Thoracic aorta (tissue), 2 donors: ENCODE measurements at places on chromosomes 11 and 22. TPM values are rescaled to one million over a fixed set of nuclear protein-coding genes. Genes with fewer than 3 reads are reported as not detected.

Gene GGT5
- total RNA-seq = 81.3 TPM

DNA sequence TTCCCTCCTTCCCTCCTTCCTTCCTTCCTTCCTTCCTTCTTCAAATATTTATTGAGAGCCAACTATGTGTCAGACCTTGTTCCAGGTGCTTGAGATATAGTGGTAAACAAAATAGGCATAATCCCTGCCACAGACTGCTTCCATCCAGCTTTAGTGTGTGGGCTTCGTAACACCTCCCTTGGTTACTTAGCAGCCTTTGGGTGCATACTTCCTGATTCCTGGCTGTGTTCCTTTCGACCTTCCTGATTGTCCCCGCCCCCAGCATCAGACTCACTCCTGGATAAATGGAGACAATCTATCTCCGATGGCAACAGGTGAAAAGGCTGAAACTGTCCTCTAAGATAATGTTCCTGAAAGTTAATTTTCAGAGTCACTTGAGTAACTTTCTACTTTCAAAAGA lies 13.5 kb downstream of the CCDC81 start:
- H3K4me3 ChIP-seq = no peak overlapping the region
- H3K27me3 ChIP-seq = no peaks in the 10 kb centered on the region
- H3K4me1 ChIP-seq = no peaks in the 10 kb centered on the region
- no peak overlapping the region for H3K27ac ChIP-seq
- no peak for DNase-seq

DNA sequence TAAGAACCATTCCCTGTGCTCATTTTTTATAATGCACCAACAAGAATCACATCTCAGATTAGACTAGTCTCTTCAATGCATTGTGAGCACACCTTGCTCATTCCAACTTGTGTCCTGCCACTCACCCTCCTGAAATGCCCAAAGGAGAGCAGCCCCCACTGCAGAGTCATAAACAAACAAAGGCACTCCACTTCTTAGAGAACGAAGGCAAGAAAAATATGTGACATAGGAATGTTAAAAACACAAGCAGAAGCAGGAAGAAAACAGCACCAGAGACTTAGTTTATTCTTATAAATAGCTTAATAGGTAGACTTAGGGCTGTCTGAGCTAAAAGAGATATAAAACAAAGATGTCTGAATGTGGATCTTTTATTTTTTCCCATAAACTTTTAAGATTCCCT lies 57.2 kb downstream of the GUCY1A2 start:
- DNase-seq = no peak
- no peaks in the 10 kb centered on the region for H3K36me3 ChIP-seq
- no peaks in the 10 kb centered on the region for H3K4me1 ChIP-seq
- H3K4me3 ChIP-seq = no peak overlapping the region
- no peaks in the 10 kb centered on the region for H3K27me3 ChIP-seq

- no peak overlapping the region for H3K27ac ChIP-seq
- H3K27me3 ChIP-seq = no peaks in the 10 kb centered on the region
- no peak overlapping the region for H3K4me3 ChIP-seq
Observed at GRCh38 chr22:45201678-45202332, 38.1 kb downstream of the NUP50 start.

GRCh38 chr11:120316880-120317688 lies 8.0 kb upstream of the TLCD5 start:
- H3K4me1 ChIP-seq = peaks cover 11% of the 10 kb centered on the region
- peak overlapping the region; percentile 48 for H3K4me3 ChIP-seq
- no peaks in the 10 kb centered on the region for H3K27me3 ChIP-seq
- H3K36me3 ChIP-seq = no peaks in the 10 kb centered on the region

GRCh38 chr11:1371026-1371325 lies 18.8 kb upstream of the BRSK2 start:
- no peaks in the 10 kb centered on the region for H3K36me3 ChIP-seq
- H3K27ac ChIP-seq = no peak overlapping the region
- no peaks in the 10 kb centered on the region for H3K4me1 ChIP-seq
- DNase-seq = no peak
- no peaks in the 10 kb centered on the region for H3K27me3 ChIP-seq
- H3K4me3 ChIP-seq = no peak overlapping the region

DNA sequence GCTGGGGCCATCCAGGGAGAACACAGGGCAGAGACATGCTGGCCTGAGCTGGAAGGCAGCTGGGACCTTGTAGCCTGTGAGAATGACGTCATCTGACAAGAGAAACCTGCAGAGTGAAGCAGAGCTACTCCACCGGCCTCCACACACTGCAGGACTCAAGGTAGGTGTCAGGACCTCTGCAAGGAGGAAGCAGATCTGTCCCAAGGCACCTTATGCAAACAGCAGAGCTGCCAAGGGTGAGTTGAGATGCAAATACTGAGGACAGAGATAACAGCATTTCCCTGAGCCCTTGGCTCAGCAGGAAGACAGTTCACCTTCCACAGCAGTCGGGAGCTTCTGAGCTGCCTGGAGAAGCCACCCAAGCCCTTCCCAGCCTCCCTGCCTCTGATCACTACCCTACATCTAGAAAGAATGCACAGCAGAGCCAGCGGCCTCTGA lies 51.9 kb upstream of the IGSF9B start:
- H3K4me1 ChIP-seq = peaks cover 10% of the 10 kb centered on the region
- H3K4me3 ChIP-seq = no peak overlapping the region
- no peaks in the 10 kb centered on the region for H3K36me3 ChIP-seq
- H3K27me3 ChIP-seq = no peaks in the 10 kb centered on the region

DNA sequence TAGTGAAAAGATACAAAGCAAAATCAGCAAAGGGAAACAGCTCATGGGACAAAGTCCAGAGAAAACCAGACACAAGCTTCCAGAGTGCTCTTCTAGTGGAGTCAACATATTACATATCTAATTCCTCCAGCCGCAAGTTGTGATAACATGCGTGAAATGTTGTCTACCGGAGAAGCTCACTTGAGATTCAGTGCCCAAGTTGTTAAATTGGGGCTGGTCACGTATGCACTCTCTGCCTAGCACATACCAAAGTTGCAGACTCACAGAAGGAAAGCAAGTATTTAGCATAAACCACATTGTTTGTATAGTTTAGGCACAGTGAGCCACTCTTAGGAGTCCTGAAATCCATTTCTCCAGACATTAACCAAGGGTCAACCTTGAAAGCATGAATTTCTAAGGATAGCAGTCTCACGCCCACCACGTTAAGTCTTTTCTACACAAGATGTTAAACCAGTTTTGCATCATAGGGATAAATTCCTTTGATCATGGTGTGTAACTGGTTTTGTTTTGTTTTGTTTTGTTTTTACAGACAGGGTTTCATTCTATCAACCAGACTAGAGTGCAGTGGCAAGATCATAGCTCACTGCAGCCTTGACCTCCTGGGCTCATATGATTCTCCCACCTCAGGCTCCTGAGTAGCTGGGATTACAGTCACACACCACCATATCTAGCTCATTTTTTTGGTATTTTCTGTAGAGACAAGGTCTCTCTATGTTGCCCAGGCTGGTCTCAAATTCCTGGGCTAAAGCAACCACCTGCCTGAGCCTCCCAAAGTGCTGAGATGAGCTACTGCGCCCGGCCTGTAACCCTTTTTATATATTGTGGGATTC lies 39.5 kb upstream of the EP300 start:
- no peak for DNase-seq
- H3K36me3 ChIP-seq = no peaks in the 10 kb centered on the region
- H3K27ac ChIP-seq = no peak overlapping the region
- H3K4me1 ChIP-seq = peaks cover 7% of the 10 kb centered on the region
- no peaks in the 10 kb centered on the region for H3K27me3 ChIP-seq

DNA sequence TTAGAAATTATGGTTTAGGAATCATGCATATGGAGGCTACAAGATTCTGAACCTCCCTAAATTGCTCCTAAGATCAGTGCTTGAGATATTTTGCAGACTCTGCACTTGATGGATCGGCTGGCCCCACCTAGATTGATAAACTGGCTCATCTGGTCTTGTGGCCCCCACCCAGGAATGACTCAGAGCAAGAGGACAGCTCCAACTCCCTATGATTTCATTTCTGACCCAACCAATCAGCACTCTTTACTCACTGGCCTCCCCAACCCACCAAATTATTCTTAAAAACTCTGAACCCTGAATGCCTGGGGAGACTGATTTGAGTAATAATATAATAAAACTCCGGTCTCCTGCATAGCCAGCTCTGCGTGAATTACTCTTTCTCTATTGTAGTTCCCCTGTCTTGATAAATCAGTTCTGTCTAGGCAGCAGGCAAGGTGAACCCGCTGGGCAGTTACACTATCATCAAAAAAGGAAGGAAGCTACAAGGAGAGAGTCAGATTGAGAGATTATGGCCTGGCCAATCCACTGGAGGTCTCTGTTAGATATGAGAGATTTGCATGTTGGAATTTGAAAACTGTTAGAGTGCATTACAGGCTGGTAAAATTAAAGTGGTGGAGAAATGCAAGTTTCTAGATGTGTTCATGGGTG lies 245.8 kb downstream of the CSNK2A3 start:
- no peak overlapping the region for H3K4me3 ChIP-seq
- DNase-seq = no peak
- no peaks in the 10 kb centered on the region for H3K27me3 ChIP-seq
- no peaks in the 10 kb centered on the region for H3K36me3 ChIP-seq
- no peaks in the 10 kb centered on the region for H3K4me1 ChIP-seq
- H3K27ac ChIP-seq = no peak overlapping the region

GRCh38 chr11:11806586-11806985 lies 35.2 kb upstream of the USP47 start:
- H3K4me3 ChIP-seq = no peak overlapping the region
- H3K27ac ChIP-seq = no peak overlapping the region
- H3K36me3 ChIP-seq = no peaks in the 10 kb centered on the region
- H3K27me3 ChIP-seq = no peaks in the 10 kb centered on the region
- peaks cover 12% of the 10 kb centered on the region for H3K4me1 ChIP-seq
- no peak for DNase-seq

Gene OR51L1
- not detected for total RNA-seq

GRCh38 chr11:17760102-17761029 lies 25.8 kb downstream of the KCNC1 start:
- no peaks in the 10 kb centered on the region for H3K36me3 ChIP-seq
- no peaks in the 10 kb centered on the region for H3K27me3 ChIP-seq
- no peak overlapping the region for H3K27ac ChIP-seq
- DNase-seq = no peak

DNA sequence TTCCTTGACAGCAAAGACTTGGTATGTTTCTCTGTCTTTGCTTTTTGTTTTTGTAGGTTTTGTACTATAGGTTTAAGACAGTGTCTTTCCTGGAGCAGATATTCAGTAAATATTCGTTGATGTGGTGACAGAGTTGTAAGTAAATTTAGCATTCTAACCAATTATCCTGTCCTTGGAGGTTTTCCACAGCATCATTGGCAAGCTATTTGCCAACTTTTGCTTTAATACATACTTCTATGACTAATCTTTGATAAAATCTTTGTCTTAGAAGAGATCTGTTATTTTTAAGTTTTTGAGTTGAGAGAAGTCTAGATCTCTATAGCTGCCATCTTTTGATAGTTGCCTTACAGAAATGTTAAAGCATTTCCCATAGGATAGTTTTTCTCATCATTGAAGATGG lies 3.8 kb downstream of the USP47 start:
- DNase-seq = no peak
- no peaks in the 10 kb centered on the region for H3K36me3 ChIP-seq
- H3K27ac ChIP-seq = peak overlapping the region; percentile 19
- peaks cover 70% of the 10 kb centered on the region for H3K4me1 ChIP-seq
- no peak overlapping the region for H3K4me3 ChIP-seq

Gene MIAT
- 0.81 TPM for total RNA-seq

GRCh38 chr22:30422481-30423300 lies 2.9 kb upstream of the MTFP1 start:
- peaks cover 13% of the 10 kb centered on the region for H3K36me3 ChIP-seq
- H3K4me3 ChIP-seq = peak overlapping the region; percentile 83
- DNase-seq = peak; percentile 72
- H3K27ac ChIP-seq = peak overlapping the region; percentile 97
- H3K27me3 ChIP-seq = no peaks in the 10 kb centered on the region

DNA sequence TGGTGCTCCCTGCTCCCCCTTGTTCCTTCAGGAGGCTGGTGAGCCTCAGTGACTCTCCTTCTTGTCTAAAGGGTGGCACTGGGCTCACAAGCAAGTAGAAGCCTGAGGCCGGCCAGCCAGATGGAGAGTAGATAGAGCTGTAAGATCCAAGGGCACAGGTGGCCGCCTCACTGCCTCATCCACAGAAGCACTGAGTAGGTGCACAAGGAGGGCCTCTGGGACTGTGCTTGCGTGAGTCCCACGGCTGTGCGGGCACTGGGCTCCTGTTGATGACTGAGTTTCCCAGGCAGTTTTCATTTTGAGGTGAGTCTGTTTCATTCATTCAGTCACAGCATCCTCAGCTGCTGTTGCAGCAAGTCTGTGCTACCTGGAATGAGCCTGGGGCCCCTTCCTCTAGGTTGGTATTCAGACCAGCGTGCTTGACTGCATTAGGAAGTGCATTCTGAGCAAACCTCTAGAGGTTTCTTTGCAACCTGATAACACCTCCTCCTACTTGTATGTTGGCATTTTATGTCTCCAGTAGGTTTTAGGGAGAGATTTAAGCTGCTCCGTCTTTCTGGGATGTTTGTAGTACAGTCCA lies 184.0 kb downstream of the TBC1D22A start:
- H3K27ac ChIP-seq = no peak overlapping the region
- H3K4me3 ChIP-seq = no peak overlapping the region
- H3K4me1 ChIP-seq = no peaks in the 10 kb centered on the region
- no peaks in the 10 kb centered on the region for H3K27me3 ChIP-seq

GRCh38 chr11:104163100-104164027 lies 583 bp downstream of the PDGFD start:
- peak; percentile 5 for DNase-seq
- H3K27ac ChIP-seq = peak overlapping the region; percentile 74
- peaks cover 7% of the 10 kb centered on the region for H3K4me1 ChIP-seq
- peak overlapping the region; percentile 75 for H3K4me3 ChIP-seq
- no peaks in the 10 kb centered on the region for H3K36me3 ChIP-seq

- no peak overlapping the region for H3K4me3 ChIP-seq
- H3K4me1 ChIP-seq = no peaks in the 10 kb centered on the region
- no peaks in the 10 kb centered on the region for H3K27me3 ChIP-seq
- no peak overlapping the region for H3K27ac ChIP-seq
Observed at GRCh38 chr11:64150051-64150450, 15.9 kb downstream of the MACROD1 start.

Gene TPBGL
- 0.21 TPM for total RNA-seq

- peaks cover 63% of the 10 kb centered on the region for H3K4me1 ChIP-seq
- peak overlapping the region; percentile 98 for H3K4me3 ChIP-seq
- no peaks in the 10 kb centered on the region for H3K36me3 ChIP-seq
- DNase-seq = no peak
- no peaks in the 10 kb centered on the region for H3K27me3 ChIP-seq
Observed at GRCh38 chr11:118924591-118925585, 838 bp downstream of the BCL9L start.

Gene FXYD2
- total RNA-seq = not detected

- peak; percentile 60 for DNase-seq
- H3K36me3 ChIP-seq = peaks cover 22% of the 10 kb centered on the region
- peak within 1 kb of the TSS; percentile 95 for H3K4me3 ChIP-seq
Observed at GRCh38 chr11:842370-843002, at the start of the genes POLR2L and TSPAN4. Gene POLR2L, minus strand, starts transcription at chr11:842529. Its CDS starts 21 bp downstream, at chr11:842508. Gene TSPAN4, plus strand, starts transcription at chr11:842852. Its CDS starts 7,453 bp downstream, at chr11:850305.

Gene ANO3
- 13.4 TPM for total RNA-seq

Gene ABTB2
- 31.0 TPM for total RNA-seq
